ENCODE measurements at places on chromosomes 6 and 20.

DNA sequence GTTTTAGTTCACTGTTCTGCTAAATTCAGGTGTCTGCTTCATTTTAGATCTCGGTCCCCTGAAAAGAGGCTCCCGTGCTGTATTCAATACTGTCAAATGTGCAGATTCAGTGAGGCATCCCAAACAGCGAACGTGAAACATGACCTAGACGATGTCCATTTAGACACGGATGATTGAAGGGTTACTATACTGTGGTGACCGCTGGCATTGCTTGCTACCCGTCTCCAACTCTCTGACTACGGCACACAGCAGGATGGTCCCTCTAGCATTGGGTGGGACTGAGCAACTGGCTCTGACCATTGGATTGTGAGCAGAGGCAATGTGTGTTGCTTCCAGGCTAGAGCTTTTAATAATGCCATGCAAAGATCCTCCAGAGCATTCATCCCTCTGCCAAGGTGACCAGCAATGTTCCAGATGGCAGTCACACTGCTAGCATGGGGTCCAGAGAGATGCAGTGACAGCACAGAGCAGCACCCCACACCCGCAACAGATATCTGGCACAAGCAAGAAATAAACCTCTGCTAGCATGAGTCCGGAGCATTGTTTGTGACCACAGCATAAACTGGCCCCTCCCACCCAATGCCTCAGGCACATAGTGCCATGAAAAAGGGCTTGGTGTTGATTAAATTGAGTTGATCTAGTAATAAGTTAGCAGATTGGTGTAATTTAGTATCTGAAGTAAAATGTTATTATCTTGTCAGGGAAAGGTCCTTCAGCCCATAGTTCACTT is 9.0 kb downstream of the METTL24 start:
- DNase-seq = no peak

- DNase-seq = no peak
Measured at GRCh38 chr20:51059862-51060261, 37.0 kb upstream of the KCNG1 start.

DNA sequence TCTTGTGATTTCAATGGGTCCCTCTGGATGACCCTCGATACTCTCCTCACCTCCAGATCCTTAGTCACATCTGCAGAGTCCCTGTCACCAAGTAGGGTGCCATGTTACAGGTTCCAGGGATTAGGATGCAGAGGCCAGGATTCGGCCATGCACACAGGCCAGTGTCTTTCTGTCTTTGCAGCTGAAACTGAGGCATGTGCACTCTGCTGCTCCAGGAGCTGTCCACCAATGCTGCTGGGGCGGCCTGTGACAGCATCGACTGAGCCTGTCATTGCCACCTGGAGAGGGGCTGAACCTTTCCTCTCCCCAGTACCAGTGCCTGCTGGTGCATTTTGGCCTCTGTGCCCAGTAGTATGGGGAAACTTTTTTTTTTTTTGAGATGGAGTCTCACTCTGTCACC is 4.4 kb upstream of the RBM38 start:
- no peak for DNase-seq

GRCh38 chr20:50014570-50015562 is 32.1 kb downstream of the SNAI1 start:
- DNase-seq = no peak

DNA sequence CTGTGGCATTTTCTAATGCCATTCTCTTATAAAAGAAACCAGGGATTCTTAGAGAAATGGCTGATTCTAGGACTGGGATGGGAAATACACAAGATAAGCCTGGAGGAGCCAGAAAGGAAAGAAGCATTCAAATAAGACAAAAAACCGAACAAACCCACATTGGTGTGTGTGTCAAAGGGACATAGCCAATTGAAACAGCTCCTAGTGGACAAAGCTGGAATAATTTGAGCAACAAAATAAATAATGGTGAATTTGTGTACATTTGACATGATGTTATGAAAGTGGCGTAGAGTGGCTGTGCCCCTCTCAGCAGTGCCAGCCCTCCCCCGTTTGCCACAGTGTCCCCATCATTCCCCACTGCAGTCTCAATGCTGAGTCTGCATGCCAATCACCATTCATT is 55.5 kb downstream of the B3GAT2 start:
- no peak for DNase-seq

- no peak for DNase-seq
Measured at GRCh38 chr6:135478626-135479025, 18.9 kb downstream of the AHI1 start.

DNA sequence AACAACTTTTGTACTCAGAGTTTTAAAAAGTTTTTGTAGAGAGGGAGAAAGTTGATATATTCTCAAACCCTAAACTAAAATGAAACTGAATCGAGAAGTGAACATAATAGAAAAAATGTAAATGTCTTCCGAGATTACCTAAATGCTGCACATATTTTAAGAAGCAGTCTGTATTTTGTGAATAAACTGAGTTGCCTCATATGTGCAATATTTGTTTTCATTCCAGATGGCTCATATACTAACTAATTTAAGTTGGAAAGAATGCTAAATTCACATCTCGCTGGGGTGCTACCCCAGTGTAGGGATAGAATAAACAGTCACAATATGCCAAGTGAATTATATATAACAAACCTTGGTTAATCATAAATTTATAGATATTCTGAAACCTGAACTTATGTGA is 285.9 kb upstream of the THEMIS start:
- no peak for DNase-seq
